Ammon's horn (tissue), 1 donor: ENCODE measurements at places on chromosomes 3 and 15.

GRCh38 chr15:98120561-98120960 is 160.1 kb downstream of the ARRDC4 start:
- no peak for DNase-seq

GRCh38 chr3:120324190-120324589 is 25.0 kb downstream of the LRRC58 start:
- DNase-seq, result no peak

GRCh38 chr3:162863579-162863978 is 1367.0 kb downstream of the OTOL1 start:
- no peak for DNase-seq

DNA sequence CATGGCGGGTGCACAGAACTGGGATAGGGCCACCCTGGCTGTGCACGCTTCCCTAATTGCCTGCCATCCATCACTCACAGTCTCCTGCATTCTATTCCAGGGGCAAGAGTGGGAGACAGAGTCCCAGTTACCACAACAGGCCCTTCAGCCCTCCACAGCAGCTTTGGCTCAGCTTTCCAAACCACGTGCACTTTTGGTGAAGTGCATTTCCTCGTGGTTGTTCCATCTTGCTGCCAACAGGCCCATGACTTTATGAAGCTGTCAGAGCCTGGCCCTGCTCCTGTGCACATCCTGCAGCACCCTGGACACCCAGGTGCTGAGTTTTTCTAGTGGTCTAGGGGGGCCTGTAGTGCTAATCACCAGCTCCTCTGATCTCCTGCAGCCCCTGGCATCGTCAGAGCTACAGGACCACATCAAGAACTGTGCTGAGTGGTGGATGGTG is 110.2 kb downstream of the ADCY5 start:
- DNase-seq, result no peak

DNA sequence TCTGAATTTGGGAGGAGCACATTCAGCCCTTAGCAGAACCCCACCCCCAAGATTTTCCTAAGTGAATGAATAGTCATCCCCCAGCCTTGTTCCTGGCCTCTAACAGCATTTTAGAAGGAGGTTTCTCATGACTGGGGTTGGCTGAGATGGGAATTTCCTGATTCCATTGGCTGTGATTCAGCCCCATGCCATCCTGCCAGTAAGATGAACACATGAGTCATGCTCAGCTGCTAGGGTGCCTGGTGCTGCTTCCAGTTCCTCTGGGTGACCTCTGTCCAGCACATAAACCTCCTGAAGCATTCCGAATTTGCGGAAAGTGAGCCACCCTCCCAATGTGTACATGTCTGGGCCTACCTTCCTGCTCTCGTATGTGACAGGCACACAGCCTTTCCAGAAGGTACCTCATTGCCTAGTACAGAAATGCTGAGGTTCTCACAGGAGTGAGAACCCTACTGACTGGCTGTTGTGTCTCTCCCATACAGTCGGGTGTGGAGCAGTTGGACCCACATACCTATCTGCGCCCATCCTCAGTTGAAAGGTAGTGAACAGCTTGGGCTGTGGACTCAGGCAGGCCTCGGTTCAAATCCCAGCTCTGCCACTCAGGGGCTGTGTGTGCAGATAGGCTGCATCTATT is 91.7 kb downstream of the APBA2 start:
- DNase-seq, result peak; percentile 93

DNA sequence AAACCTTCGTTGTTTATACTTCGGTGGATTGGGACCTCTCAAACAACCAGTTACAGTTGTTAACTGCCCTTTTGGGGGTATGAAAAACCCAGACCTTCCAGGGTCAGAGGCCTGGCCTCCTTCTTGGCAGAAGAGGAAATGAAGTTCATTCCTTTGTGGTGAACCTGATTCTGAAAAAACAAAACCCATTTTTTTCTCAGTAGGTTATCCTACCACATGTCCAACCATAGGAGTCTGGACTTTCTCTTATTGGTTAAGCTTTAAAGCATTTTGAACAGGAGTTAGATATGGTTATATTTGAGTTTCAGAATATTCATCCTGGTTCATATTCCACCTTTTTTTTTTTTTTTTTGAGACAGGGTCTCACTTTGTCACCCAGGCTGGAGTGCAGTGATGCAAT is 7.2 kb upstream of the LACTB start:
- DNase-seq, result no peak

DNA sequence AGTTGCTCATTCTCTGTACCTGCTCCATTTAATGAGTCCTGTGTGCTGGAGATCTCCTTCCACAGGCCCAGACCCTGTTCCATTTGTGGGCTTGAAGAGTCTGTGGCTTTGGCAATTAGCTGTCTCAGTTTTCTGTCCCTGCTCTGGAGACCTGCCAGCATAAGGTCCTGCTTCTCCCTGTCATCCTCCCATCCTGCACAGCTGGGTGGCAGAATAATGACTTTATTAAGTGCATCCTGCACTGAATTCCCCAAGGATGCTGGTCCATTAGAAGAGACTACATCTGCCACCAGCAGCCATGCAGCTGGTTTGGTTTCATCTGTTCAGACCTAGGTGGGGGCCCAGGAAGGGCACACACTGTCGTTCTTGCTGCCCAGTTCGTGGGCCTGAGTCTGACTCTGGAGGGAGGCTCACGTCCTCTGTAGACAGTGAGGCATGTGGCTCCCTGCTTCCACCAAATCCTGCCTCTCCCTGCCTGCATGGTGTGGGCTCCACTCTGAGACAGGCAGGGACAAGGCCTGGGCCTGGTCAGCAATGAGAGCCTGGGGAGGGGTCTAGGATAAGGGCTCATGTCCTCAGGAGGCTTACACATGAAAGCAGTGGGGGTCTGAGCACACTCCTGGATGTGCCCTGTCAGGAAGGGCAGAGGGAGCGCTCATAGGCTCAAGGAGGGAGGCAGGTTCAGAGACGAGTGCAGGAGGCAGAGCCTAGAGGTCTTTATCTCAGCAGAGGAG is 78.4 kb upstream of the PRR23E start:
- no peak for DNase-seq

GRCh38 chr3:68802111-68802870 is 130.1 kb downstream of the TAFA4 start:
- DNase-seq, result peak; percentile 18

DNA sequence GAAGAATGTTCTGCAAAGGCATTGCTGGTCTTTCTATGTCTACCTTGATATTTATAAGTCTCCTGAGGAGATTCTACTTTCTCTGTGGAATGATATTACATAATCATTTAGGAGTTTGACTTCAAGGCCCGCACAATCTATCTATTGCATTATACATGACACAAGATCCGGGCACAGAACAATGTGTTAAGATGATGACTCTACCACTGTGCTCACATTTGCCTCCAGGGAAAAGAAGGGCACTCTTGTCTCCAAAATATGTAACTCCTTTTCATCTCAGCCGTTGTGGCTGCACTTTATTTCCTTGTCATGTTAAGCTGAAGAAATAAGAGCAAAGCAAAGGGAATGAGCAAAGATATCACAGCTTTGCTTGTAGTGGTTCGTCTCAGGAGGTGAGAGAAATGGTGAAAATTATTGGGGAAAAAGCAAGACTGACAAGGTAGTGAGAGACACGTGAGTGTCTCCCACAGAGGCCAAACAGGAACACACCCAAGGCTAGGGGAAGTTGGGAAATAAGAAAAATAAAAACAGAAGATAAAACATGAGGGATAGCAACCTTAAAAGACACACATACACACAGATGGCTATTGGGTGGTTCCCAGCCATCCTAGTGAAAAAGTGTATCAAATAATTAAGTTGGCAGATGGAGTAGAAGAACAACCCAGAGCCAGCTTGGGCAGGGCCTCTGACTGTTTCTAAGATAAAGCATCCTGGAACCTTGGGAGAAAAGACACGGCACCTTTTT is 184.3 kb downstream of the P3H2 start:
- no peak for DNase-seq

DNA sequence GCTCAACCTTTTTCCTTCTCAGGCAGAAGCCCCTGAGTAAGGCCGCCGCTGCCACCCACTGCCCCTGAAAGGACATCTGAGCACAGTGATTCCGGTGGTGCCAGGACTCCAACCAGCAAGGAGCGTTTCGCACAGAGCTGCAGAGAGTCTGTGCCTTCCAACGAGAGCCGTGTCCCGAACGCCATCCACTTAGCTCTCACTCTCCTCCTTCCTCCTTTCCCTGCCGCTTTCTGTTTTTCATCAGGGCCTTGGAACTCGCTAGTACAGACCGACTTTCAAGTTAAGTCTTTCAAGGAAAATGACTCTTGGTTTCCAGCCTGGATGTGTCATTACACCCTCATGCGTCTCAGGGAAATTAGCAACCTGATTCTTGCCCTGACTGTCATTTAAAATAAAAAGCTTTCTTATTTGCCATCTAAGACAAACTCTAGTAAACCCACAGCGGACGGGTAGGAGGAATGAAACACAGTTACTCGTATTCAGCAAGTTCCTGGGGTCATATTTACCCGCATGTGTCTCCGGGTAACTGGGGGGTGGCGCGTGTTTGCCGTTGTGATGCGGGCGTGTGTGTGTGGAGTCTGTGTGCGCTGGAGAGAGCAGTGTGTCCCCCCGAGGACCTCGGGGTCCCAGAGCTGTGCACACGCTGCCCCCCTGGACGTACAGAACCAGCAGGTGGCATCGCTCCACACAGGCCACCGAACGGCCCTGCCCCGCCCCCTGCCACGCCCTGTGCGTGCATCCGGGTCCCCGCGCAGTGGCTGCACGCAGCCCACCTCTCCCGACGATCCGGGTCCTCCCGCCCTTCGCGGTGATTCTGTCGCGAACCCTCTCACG is 30.4 kb upstream of the ALDH1A3 start:
- DNase-seq, result peak; percentile 45

GRCh38 chr3:118537454-118537853 is 497.2 kb downstream of the IGSF11 start:
- DNase-seq, result no peak

- peak; percentile 46 for DNase-seq
Measured at GRCh38 chr15:33132722-33133345, 61.7 kb downstream of the FMN1 start.

GRCh38 chr3:185995352-185995751 is 57.5 kb upstream of the TRA2B start:
- no peak for DNase-seq

DNA sequence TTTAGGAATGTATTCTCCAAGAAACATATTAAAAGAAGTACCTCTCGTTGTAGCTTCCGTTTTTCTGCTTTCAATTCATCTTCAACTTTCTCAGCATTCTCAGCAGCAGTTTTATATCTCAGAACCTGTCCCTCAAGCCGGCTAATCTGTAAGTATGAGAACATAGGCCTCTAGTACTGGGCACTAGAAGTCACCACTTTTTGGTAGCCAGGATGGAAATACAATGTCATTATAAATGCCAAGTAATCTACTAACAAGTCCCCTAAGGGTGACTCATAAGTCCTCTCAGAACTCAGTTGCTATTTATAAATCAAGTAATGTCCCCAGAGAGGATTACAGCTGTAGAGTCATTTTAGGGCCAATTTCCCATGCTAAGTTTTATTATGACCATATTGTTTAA is 61.1 kb downstream of the MLH1 start:
- no peak for DNase-seq

DNA sequence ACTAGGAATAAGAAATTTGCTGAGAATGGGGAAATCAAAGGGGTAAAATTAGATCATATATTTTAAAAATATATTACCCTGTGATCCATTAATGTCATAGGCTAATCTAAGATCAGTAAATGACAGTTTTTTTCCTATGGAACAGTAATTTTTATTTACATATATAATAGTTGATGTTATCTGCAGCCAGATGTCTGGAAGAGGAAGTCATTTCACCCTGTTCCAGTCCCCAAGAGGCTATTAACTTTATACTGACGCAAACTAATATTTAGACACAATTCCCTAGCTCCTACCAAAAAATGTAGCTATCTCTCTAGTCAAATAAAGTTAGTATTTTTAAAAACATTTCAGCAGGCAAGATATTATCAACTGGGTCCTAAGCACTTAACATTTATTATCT is 558.0 kb downstream of the MECOM start:
- no peak for DNase-seq

DNA sequence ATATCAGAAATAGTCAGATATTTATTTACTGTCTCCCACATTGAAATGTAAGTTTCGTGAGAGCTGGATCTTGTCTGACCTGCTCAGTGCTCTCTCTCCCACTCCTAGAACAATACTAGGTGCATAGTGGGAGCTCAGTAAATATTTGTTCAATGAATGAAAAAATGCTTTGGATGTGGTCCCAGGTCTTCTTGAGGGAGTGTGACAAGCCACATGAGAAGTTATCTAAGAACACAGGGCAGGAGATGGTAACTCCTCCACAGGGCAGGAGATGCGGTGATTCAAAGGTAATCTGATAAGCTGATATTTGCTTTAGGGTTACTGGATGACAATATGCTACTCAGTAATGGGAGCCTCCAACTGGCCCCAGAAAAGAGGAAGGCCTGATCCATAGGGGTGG is 25.8 kb upstream of the PLA2G4E start:
- no peak for DNase-seq

GRCh38 chr15:51307811-51308210 is 30.6 kb downstream of the CYP19A1 start:
- no peak for DNase-seq

DNA sequence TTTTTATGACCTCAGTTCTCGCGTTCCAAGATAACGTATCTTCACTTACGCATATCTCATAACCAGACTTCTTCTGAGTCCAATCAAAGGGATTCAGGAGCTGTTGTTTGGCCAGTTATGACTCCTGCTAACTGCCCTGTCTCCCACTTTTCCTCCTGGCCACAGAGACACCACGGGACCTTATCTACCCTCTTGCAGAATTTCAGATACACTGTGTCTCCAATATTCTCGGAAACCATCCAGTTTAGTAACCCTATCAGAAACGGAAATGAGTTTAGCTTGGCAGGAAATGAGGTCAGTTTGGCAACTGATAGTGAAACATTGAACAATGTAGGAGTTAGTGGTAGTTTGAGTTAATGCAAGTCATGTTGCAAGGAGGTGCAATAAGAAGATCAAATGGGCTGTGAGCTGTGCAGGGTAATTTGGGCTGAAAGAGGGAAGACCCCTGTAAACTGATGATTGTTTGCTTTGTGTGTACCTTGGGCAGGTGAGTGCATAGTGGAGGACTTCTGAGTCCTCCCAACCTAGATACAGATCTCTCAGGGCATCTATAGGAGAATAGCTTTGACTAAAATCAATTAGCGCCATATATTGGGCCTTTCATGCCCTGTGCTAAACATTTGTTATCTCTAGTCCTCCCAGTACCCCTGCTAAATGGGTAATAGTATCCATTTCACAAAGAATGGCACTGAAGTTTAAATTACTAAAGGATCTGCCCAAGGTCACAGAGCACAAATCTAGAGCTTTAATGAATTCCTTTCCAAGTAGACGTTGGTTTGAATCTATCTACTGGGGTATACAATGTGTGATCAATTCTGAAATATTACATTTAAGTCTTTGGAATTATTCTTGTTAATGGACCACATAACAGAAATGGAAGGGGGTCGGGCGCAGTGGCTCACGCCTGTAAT is 41.3 kb upstream of the PIK3CB start:
- no peak for DNase-seq

GRCh38 chr3:110644203-110644602 is 427.4 kb upstream of the NECTIN3 start:
- DNase-seq, result no peak

- DNase-seq, result no peak
Measured at GRCh38 chr3:160667452-160667851, 9.5 kb upstream of the ARL14 start.
